ENCODE measurements at places on chromosomes 4 and X.

DNA sequence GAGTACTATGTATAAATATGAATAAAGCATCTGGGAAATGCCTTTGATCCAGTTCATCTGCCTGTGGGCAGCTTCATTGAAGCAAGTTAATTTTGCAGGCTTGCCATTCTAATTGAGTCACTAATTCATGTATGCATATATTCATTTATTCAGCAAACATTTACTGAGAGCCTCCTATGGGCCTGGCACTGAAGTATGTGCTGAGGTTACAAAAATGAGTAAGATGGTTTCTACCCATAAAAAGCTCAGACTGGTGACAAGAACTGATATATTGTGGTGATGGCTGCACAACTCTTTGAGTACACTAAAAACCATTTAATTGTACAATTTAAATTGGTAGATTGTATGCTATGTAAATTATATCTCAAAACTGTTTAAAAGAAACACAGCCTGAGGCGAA is 1.1 kb upstream of the MRPL1 start:
- no peak for DNase-seq

GRCh38 chr4:153087671-153088194 is 116.5 kb upstream of the TRIM2 start:
- DNase-seq, result no peak

- peak; percentile 97 for DNase-seq
Measured at GRCh38 chr4:38145741-38146140, 185.5 kb downstream of the PTTG2 start.

DNA sequence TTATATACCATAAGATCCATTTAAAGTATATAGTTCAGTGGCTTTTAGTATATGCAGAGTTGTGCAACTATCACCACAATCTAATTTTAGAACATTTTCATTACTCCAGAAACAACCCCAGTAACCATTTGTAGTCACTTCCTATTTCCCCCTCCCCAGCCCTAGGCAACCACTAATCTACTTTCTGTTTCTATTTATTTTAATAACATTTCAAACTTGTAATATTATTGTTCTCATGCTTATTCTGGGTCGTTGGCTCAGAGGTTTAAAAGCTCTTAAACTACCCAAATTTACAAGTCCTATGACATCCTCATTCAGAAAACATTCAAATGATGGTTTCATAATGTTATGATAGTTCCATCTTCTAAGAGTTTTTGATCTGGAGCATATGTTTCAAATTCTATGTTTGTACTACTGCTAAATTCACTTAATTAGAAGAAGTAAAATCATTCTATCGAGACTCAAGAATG is 18.4 kb downstream of the XIAP start:
- peak; percentile 31 for DNase-seq

- DNase-seq, result no peak
Measured at GRCh38 chr4:87057835-87058355, 123.1 kb downstream of the AFF1 start.

GRCh38 chr4:107449611-107450369 is 270.2 kb downstream of the PAPSS1 start:
- no peak for DNase-seq

DNA sequence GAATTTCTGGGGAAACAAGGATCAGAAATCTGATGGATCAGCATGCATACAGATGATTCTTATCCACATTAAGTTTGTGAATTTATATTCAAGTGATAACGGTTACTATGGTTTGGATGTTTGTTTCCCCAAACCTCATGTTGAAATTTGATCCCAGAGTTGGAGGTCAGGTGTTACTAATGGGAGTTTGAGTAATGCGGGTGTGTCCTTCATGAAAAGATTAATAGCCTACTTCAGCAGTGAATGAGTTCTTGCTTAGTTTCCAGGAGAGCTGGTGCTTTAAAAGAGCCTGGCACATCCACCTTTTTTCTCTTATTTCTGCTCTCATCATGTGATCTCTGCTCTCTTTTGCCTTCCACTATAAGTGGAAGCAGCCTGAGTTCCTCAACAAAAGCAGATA is 712.4 kb downstream of the IL1RAPL1 start:
- peak; percentile 6 for DNase-seq

DNA sequence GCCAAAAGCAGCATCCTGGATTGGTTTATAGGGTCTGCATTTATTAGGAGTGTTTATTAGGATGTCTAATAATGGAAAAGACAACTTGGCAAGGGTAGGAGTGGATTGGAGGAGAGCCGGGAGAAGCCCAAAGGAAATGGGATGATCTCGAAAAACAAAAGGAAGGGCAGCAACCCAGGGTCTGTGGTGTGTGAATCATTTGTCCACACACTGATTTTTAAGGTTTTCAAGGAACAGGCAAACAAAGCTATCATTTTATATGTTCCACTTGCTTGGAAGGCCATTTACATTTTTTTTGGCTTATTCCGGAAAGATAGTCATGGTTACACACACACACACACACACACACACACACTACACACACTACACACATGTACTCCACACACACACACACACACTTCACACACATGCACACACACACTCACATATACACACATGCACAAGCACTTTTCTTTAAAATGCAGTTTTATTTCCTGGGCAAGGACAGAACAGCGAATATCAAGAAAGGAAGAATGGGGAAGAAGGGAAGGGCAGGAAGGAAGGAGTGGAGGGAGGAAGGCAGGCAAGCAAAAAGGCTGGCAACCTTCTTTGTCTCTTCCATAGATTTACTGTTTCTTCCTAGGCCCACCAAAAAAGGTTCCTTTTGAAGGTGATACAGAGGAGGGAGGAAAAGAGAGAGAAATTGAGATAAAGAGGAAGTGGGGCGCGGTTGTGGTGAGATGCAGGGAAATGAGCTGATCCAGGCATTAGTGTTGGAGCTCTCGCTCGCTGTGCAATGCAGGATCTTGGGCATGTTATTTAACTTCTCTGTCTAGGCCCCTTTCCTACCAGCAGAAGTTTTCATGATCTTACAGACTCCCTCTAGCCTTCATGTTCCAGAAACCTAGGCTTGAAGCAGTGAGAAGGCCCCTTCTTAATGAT is 88.6 kb upstream of the MAML3 start:
- peak; percentile 51 for DNase-seq

- DNase-seq, result no peak
Measured at GRCh38 chr4:43765514-43765913, 683.1 kb downstream of the KCTD8 start.

GRCh38 chr4:142752202-142752786 is 93.8 kb downstream of the INPP4B start:
- peak; percentile 17 for DNase-seq

Data from fibroblast of pulmonary artery (primary cell).